BJ (cell line): ENCODE measurements at places on chromosomes 13 and 19.

DNA sequence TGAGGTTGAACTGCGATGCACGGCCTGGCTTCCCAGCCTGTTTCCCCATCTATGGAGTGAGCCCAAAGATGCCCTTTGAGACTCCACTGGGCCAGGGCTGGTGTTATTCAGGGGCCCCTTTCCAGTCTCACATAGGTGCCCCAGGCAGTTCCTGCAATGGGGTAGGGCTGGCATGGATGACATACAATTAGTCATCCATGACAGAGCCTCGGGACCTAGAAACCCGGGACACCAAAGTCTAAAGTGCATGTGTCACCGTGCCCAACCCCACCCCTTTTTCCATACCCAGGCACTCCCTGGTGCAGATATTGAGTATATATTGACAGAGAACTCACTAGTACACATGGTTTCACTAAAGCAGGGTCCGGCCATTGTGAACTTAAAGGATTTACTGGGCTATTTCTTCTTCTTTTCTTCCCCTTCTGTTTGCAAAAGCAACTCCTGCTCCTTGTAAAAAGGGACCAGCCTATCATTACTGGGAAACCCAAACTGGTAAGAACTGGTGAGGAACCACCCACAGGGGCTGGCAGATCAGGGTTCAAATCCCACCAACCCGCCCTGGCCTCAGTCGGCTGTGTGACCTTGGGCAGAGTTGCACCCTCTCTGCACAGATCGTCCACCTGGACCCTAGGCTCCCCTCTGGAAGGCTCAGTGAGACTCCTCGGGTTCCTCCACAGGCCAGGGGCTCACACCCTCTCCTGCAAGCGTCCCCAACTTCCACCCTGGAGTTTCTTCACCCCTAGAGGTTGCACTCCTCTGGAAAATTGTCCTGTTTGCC lies 2.7 kb downstream of the B3GNT3 start:
- no peak for DNase-seq

DNA sequence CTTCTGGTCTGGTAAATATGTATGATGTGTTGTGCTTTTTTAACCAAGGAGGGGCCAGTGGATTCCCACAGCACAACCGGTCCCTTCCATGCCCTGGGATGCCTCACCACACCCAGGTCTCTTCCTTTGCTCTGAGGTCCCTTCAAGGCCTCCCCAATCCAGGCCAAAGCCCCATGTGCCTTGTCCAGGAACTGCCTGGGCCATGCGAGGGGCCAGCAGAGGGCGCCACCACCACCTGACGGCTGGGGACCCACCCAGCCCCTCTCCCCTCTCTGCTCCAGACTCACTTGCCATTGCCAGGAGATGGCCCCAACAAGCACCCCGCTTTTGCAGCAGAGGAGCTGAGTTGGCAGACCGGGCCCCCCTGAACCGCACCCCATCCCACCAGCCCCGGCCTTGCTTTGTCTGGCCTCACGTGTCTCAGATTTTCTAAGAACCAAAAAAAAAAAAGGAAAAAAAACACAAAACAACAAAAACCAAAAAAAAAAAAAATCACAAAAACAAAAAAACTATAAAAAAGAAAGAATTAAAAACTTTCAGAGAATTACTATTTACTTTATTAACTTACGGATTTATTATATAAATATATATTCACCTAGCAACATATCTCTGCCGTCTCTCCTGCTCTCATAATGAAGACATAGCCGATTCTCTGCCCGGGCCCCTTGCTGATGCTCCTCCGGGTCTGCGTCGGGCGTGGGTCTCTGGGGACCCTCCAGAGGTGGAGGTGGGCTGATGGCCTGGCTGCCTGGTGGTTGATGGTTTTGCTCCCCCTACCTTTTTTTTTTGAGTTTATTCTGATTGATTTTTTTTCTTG lies 14.4 kb downstream of the CAPN12 start:
- no peak for DNase-seq

DNA sequence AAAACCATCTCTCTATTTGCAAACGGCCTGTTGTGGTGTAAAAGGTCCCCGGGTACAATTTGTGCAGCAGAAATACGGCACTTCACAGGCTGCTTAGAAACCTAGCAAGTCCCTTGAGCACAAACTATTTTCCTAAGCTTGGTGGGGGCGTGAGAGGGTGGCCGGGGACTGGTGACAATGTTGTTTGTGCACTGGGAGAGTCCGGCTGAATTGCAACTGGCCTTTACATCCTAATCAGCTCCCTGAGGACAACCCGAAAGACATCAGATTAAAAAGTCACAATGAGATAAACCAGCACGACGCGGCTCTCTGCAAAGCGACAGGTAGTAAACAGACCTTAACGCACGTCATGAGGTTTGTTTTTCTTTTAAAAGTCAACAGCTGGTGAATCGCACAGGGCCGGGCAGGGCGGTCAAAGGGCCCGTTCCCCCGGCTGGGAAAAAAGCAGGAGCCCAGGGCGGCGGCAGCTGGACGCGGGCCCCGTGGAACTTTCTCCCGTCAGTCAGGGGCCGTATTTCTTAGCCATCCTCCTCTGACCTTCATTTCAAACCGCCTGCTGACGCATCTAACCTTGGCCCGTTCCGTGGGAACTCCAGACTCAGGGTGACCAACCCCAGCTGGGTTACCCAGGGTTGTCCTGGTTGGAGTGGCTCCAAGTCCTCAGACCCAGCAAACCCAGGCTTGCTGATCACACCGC lies 112.3 kb downstream of the GADD45B start:
- DNase-seq: no peak

DNA sequence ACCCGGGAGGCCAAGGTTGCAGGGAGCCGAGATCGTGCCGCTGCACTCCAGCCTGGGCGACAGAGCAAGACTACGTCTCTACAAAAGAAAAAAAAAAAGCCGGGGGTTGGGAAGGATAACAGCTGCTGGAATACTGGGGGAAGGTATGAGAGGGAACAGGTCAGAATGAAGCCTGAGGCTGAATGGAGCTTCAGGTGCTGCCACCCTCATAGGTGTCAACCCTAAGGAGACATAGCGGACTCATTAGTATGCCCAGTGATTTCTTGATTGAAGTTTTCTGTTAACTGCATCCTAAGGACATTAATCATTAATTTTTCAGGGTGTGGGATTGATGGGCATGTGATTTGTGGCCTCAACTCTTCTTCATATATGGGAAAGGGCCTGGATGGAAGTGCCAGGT lies 6.0 kb downstream of the SMARCA4 start:
- DNase-seq: no peak

GRCh38 chr13:85412448-85412847 lies 386.8 kb downstream of the SLITRK6 start:
- no peak for DNase-seq

DNA sequence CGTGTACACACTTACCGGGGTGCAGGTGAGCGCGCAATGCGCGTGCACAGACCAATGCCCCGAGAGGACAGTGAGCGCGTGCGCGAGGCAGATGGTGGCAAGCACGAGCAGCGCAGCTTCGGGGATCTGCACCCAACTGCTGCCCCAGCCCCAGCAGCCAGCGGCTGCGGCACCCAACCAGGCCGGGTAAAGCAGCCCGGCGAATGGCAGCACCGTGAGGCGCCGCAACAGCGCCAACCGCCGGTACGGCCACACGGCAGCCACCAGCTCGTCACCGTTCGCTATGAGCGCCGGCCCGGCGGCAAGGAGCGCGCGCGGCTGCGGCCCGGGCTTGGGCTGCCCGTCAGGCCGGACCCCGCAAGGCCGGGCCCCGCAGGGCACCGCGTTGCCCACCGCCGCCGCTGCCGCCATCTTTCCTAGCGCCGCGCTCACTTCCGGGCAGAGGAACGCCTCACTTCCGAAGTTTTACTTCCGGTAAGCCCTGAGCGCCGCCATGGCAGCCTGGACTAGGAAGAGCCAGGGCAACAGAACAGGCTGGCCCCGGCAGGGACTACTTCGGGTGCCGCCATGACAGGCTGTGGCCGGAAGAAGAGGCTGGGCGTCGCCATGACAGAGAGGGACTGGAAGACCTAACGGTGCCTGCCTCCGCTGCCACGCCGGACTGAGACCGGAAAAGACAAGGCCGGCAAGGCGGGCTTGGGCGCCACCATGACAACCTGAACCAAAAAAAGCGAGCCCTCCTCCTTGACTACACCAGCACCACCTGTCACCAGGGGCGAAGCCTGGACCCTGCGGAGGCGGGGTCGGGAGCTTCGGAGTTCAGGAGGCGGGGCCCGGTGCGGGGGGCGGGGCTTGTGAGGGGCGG lies at the start of gene ATP13A1:
Gene ATP13A1 (minus strand): TSS at position 421 of the 865 bp plus-strand sequence. CDS start 10 bp downstream, at position 411.
- DNase-seq: peak; percentile 88

- DNase-seq: no peak
Observed at GRCh38 chr19:16596399-16596798, 24.2 kb upstream of the SLC35E1 start.

GRCh38 chr19:7905268-7905667 lies 1.6 kb downstream of the MAP2K7 start:
- no peak for DNase-seq

GRCh38 chr13:20192836-20193161 lies at the start of gene GJB2:
TSS of gene GJB2 (minus strand) at chr13:20192938. CDS start at chr13:20189581, 3,357 bp downstream.
- DNase-seq: no peak

- no peak for DNase-seq
Observed at GRCh38 chr13:104954210-104954609, 1581.3 kb downstream of the EFNB2 start.

GRCh38 chr19:50384685-50385535 lies 763 bp downstream of the POLD1 start:
- no peak for DNase-seq

- no peak for DNase-seq
Observed at GRCh38 chr19:35294859-35295791, 3.2 kb downstream of the MAG start.

DNA sequence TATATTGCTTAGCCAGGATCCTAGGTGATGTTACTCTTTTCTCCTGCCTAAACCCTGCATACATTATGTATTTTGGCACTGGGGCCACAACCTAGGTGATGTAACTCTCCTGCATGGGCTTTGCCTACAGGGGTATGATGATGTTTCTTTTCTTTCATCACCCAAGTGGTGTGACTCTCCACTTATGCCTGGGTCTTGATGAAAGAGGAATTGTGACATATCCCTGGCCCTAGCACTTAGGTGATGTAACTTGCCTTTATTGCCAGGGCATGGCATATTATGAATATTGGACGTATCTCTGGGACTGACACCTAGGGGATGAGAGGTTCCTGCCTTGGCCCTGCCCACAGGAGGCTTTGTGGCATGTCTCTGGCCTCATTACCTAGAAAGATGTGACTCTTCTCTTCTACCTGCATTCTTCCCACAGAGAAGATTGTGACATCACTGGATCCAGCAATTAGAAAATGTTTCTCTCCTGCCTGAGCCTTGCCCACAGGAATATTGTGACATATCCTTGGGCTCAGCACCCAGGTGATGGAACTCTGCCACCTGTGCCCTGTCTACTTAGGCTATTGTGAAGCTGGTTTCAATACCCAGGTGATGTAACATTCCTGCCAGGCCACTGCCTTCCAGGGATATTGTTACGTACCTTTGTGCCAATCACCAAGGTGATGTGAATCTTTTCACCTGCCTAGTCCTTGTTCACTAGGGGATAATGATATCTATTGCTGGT lies 27.3 kb upstream of the ZNF254 start:
- no peak for DNase-seq
